ENCODE measurements at places on chromosomes 1 and 21.

DNA sequence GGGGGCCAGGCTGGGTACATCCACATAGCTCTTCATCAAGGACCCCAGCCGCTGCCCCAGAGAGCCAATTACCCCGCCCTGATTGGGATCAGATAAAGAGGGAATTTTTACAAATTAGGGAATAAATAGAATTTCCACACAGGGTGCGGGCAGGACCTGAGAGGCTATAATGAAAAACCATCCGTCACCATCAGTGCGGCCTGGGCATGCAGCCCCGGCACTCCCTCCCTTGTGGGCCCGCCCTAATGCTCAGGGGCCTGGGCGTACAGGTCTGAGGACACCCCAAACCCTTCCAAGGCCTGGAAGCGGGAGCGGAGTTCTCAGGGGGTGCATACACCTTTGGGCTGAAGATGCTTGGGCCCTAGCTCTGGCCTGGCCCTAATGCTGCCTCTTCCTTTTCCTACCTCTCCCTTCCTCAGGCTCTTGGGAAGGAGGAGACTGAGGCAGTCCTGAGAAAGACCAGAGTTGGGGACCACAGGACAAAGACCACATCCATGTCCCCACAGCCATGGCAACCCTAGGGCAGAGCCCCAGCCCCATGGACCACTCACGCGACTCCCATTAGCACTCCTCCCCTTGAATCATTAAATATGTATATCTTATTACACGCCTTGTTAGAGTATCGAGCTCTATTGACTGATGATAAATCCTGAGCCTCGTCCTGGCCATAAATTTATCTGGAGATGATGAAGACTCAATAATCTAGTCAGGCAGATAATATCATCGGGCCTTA is 16.3 kb downstream of the DMAP1 start:
- no peak for DNase-seq

DNA sequence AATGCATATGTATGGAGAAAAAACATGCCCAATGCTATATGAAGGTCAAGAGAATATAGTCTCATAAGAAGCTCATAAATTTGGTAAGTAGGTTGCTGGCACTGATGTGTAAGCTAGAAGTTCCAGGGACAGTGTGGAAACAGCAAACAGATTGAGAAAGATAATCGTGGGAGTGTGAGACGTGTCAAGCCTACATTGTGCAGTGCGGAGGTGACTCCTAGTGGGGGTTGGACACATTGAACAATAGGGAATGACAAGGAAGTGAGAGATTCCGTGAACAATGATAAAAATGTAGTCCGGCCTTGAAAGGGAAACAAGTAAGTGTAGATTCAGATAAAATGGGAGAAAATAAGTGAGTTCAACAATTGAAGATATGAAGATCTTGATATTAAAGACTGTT is 788.4 kb upstream of the PRMT6 start:
- no peak for DNase-seq

- no peak for DNase-seq
Observed at GRCh38 chr1:71087060-71087459, 6.2 kb upstream of the ZRANB2 start.

GRCh38 chr1:64675718-64676345 is 69.0 kb upstream of the RAVER2 start:
- no peak for DNase-seq

- no peak for DNase-seq
Observed at GRCh38 chr1:15802234-15802965, 5.0 kb downstream of the UQCRHL start.

- DNase-seq = no peak
Observed at GRCh38 chr1:65538086-65538485, 117.6 kb downstream of the LEPR start.

DNA sequence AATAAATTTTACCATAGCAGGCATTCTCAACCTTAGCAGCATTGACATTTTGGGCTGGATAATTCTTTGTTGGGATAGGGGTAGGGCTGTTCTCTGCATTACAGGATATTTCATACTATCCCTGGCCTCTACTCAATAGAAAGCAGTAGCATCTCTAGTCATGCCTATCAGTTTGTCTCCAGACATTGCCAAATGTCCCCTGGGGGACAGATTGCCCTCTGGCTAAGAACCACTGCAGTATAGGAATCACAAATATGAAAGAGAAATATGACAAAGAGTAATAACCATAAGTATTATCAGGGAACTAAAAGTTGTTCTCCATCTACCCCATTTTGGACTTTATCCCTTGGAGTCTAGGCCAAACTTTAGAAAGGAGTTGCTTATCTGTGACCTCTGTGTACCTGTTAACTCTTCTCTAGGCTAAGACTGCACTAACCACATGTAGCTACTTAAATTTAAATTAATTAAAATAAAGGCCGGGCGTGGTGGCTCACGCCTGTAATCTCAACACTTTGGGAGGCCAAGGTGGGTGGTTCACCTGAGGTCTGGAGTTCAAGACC is 76.1 kb downstream of the AGO3 start:
- no peak for DNase-seq

- DNase-seq = no peak
Observed at GRCh38 chr1:11961230-11961629, 19.0 kb upstream of the MFN2 start.

DNA sequence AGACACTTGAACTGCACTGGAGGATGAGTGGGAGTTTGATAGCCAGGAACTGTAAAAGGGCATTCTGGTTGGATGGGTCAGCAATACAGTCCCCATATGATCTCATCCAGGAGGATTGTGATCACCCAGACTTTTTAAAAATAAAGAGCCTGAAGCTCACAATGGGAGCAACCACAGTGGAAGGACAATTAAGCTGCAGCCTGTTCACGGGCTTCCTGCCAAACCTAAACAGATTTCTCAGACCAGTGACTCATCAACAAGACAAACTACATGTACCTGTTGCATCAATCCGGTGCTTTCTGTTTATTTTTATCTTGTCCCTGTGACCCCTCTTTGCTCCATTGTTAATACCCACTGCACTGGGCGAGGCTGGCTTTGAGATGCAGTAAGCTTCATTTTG is 52.3 kb downstream of the PAPPA2 start:
- DNase-seq = no peak

GRCh38 chr1:230464671-230465070 is 38.5 kb upstream of the PGBD5 start:
- DNase-seq = no peak

DNA sequence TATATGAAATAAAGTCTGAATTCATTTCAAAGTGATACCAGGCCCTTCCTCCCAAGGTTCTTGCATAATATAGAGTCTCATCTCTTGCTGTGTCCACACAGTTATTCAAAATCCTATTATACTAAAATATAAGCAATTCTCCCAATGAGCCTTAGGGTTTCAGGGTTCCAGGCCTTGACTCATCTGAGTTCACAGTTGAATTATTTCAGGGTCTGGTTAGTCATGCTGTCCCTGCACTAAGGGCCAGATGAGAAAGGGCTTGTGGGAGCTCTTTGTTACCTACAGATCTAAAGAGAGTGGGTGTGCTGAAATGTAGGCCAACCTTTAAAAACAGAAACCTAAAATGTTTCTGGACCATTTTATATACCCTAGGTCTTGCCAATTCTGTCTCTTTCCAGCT is 337.5 kb upstream of the LRRC7 start:
- no peak for DNase-seq

- no peak for DNase-seq
Observed at GRCh38 chr21:31732597-31733550, 956 bp upstream of the SCAF4 start.

DNA sequence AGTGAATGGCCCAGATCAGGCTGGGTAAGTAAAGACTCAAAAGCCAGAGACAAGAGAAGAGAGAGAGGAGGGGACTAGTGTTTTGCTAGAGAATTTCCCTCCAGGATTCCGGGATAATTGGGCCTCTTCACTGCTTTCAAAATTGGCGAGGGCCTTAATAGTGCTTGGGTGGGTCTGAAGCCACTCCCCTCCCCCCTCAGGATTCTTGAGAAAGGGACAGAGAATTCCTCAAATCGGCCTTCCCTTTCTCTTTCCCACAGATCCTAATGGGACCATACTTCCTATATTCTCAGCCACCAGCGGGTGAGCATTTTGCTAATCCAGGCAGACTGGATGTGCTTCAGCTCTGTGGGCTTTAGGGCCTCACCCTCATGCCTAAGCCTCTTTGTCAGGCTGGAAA is 11.9 kb downstream of the SFN start:
- DNase-seq = no peak

GRCh38 chr21:33659568-33659949 is 17.3 kb downstream of the ITSN1 start:
- DNase-seq = no peak

GRCh38 chr1:40341491-40342380 is 24.6 kb upstream of the COL9A2 start:
- no peak for DNase-seq

GRCh38 chr1:78070210-78070609 is 24.4 kb downstream of the GIPC2 start:
- DNase-seq = no peak

DNA sequence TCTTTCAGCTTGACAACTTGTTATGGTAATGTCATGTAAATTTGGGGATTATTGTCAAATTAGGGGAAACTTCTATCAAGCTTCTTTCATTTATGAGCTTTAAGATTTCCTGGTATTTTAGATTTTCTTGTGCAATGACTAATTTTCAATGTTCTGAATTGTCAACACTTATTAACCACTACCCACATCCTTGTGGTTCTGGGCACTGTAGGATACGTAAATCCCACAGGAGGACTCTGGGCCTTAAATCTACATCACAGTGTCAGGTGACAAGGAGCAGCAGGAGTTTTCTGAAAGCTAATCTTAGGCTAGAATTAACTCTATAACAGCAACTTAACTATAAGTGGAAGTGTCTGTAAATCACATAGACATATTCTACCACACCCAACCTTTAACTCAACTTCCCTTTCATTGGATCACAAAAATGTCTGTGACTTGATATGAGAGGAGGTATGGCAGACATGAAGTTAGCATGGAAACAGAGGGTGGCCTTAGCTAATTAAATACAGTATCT is 397.7 kb downstream of the HLX start:
- DNase-seq = no peak

DNA sequence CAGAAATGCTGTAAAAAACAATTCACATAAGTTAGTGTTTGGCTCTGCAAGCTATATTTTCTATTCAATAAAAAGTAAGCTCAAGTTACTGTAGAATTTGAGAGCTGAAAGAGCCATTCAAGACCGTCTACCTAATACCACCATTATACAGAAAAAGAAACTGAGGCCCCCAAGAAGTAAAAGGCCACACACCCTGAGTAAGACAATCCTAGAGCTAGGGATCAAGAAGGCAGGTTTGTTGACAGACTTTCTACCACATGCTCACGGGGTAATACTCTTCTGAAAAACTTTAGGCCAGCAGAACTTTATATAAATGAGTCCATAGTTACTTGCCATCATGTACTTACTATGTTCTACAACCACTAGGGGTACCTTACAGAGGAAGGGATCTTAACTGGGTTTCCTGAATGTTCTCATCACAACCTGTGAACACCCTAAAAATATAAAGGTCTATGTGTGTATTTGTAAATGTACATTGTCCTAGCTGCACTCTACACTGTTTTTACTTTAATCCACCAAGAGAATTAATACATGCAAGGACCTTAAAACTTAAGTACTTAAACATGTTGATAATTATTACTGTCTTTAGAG is 2.7 kb downstream of the PSMG1 start:
- no peak for DNase-seq

DNA sequence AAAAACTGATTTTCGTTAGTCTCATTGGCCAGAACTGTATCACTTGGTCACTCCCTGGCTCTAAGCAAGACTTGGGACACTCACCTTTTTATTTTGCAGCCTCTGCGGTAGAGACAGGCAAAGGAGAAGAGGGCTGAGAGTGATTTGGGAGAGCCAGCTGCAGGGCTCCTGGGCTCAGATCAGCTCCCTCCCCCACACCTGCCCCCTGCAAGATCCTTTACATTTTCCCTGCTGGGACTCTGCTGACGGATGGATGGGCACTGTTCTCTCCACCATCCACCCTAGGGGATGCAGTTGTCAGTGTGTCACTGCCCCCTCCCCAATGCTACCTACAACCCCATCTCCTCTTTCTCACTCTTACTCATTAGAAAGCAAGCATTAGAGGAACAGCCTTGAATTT is 301.1 kb upstream of the KAZN start:
- DNase-seq = no peak

DNA sequence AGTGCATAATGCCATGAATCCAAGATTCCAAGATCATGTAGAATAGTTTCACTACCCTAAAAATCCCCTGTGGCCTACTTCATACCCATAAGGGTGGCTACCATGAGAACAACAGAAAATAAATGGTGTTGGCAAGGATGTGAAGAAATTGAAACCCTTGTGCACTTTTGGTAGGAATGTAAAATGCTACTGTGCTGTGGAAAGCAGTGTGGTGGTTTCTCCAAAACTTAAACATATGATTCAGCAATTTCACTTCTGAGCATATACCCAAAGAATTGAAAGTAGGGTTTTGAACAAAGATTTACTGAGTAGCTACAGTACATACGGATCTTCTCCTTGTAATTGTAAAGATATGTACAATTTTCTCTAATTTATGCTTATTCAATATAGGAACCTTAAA is 16.0 kb downstream of the FNBP1L start:
- DNase-seq = no peak

GRCh38 chr1:196607981-196608380 is 259 bp downstream of the KCNT2 start:
- DNase-seq = no peak

- no peak for DNase-seq
Observed at GRCh38 chr1:78687914-78688313, 38.3 kb downstream of the IFI44 start.

Measured in type B pancreatic cell (in vitro differentiated cells).